Temporal lobe (tissue), 4 donors: ENCODE measurements at places on chromosomes 13 and 19. TPM values are rescaled to one million over a fixed set of nuclear protein-coding genes. Genes with fewer than 3 reads are reported as not detected.

RFPL4AL1 gene
- not detected for total RNA-seq

DACT3 gene
- total RNA-seq, result 14.5 TPM

USE1 gene
- 15.2 TPM for total RNA-seq

CEACAM16 gene
- total RNA-seq, result not detected

SIGLEC12 gene
- not detected for total RNA-seq

LILRB5 gene
- total RNA-seq, result 0.25 TPM

PTGER1 gene
- total RNA-seq, result not detected

MEX3D gene
- total RNA-seq, result 31.2 TPM
